Jurkat, Clone E6-1 (cell line): ENCODE measurements at places on chromosomes 6 and 20.
A peak's percentile ranks its signal among the peaks of the same experiment; 100 is the strongest.

GRCh38 chr6:89122625-89123024, 4.8 kb upstream of the SRSF12 start:
- peak; percentile 25 for DNase-seq

GRCh38 chr20:58833921-58834320, 16.8 kb downstream of the GNAS-AS1 start:
- no peak for DNase-seq

DNA sequence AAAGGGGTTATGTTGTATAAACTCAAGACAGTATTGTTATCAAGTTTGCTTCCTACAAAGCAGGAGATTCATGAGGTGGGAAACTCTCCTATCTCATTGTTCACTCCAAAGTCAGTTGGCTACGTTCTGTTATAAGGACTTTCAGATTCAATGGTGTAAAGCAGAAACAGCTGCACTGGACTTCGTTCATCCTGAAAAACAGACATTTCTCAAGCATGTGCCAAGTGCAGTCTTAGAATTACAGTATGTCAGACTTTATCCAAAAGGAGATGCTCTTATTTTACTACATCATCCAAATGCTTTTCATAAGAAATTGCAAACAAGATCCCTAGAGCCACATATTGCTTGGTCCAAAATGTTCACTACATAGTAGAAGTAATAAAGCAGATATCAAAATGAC, 14.9 kb downstream of the COL21A1 start:
- DNase-seq, result no peak

- DNase-seq, result no peak
Measured at GRCh38 chr6:32252331-32253009, 28.6 kb upstream of the NOTCH4 start.

- no peak for DNase-seq
Measured at GRCh38 chr6:100236389-100236788, 228.3 kb downstream of the SIM1 start.

- no peak for DNase-seq
Measured at GRCh38 chr6:137722749-137723272, 144.2 kb upstream of the TNFAIP3 start.

- peak; percentile 32 for DNase-seq
Measured at GRCh38 chr6:16964553-16965499, 137.0 kb upstream of the STMND1 start.

DNA sequence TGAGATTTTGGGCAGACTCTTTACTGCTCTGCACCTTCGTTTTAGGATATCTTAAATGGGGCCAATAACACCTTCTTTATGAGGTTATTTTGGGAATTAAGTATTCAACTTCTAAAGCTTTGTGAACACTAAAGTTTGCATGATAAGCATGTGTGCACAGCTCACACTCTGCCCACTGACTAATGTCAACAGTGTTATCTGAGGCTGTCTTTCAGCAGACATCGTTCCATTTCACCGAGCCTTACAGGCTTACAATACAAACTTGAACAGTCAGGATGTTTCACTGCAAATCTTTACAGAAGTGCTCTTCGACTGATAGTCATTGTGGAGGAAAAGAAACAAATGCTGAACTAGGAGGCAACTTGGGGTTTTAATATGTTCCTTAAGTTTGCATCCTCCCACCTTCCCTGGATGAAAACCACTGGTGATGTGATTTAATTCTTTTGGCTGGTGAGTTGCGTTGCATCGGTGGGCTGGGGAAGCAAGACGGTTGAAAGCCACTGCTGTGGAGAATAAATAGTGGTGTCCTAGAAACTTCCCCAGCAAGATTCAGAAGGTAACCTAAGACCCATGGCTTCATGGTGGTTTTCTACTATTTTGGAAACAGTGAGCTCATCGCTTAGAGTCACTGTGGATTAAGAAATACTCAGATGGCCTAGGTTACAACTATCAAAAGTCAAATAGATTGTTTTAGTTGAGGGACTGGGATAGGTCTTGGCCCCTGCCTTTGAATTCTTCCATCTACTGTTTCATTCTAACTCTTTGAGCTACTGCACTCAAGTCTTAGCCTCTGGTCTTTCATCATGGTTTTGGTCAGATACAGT, 167.2 kb upstream of the MAP3K7 start:
- DNase-seq, result no peak

GRCh38 chr20:44026647-44027342, 112.1 kb downstream of the TOX2 start:
- DNase-seq, result no peak

DNA sequence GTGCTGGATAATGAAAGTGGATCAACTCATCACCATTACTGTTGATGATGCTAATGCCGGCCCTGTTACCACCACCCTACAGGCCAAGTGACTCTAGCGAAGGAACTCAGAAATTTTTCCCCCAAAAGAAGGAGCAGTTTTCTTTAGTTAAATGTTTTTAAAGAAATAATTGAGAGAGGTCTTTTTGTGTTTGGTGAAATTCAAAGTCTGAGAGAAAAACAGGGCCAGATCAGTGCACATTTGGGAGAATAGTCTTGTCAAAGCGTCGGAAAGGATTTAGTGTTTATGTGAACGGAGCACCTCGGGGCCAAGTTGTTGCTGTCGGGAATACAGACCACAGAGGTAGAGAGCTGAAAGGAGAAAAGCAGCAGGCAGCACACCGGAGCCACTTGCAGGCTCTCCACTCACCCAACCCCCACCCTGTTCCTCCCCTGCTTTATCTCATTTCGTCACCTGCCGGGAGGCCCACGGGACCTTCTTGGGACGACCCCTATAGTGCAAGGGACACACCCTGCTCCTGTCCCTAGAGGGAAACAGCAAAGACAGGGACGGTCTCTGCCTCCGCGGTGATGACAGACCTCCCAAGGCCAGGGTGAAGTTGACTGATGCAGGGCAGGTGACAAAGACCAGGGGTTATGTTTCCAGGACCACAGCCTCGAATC, 6.8 kb downstream of the TFAP2B start:
- no peak for DNase-seq

GRCh38 chr20:10793766-10794165, 120.0 kb upstream of the JAG1 start:
- no peak for DNase-seq

DNA sequence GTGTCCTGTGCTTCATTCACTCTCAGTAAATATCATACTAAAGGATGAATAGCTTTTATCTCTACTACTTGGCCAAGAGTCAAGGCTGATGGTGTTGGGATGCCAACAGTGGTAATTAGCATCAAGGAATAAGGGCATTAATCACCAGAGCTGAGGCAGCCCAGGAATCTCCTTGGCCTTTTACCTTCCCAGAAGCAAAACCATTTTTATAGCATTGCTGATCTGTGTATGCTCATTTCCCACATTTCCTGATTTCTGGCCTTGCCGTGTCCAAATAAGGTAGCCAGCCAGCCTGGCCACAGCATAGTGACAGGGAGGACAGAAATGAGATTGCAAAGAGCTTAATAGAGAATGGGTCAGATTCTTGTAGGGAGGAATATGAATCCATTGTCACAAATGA, 76.7 kb upstream of the FOXO3 start:
- no peak for DNase-seq

DNA sequence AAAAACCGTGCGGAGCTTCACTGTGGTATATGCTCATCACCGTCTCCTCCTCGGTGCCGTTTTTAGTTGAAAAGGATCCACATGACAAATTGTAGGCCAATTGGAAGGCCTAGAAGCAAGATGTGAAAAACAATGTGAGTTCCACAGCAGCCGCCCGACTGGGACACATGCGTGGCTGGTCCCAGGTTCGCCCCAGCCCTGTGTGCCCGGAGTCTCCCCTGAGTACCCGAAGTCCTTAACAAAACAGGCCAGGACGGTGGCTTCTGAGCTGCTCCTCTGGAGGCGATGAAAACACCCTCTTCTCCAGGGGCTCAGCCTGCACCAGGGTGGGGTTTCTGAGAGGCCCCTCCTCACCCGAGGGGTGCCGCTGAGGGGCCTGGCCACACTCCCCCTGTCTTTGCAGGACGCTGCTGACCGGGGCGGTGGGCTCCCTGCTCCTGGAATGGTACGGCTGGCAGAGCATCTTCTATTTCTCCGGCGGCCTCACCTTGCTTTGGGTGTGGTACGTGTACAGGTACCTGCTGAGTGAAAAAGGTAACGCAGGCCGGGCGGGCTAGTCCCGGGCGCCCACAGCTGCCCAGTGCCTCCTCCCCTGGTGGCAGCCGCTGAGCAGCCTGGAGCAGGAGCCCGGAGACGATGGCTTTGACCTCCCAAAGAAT, 9.8 kb downstream of the SLC17A9 start:
- no peak for DNase-seq

DNA sequence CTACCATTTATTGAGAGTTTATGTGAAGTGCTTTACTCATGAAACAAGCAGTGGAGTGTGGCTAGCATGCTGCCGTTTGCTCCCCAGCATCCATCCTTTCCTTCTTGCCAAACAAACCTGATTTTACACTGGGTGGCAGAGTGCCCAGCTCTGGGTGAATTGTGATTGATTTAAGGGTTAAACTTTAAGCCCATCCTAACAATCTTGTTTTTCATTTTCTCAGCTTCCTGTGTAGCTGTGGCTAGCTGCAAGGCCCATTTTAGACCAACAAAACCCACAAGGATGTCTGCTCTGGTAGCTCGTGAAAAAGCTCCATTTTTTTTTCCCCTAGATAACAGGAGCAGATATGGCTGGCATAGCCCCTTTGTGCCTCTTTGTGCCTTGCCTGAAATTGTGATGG, 77.7 kb upstream of the KCNG1 start:
- DNase-seq, result no peak

DNA sequence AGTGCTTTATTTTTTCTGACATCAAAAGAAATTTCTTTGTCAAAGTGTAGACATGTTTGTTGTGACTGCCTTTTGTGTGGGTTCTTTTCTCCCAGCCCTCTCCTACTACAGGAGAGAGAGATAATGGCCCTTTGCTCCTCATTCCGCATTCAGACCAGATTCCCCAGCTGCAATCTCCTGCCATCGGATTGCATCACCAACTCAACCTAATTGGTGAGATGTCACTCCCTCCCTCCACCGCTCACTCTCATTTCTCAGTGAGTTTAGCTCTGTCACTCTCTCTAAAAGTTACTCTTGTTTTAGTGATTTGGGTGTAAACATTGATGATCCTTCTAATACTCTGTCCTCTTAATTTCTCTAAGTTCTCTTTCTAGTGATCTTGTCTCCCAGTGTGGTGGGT, 22.7 kb downstream of the UTRN start:
- no peak for DNase-seq

- DNase-seq, result no peak
Measured at GRCh38 chr6:36685926-36686667, 7.6 kb downstream of the CDKN1A start.

DNA sequence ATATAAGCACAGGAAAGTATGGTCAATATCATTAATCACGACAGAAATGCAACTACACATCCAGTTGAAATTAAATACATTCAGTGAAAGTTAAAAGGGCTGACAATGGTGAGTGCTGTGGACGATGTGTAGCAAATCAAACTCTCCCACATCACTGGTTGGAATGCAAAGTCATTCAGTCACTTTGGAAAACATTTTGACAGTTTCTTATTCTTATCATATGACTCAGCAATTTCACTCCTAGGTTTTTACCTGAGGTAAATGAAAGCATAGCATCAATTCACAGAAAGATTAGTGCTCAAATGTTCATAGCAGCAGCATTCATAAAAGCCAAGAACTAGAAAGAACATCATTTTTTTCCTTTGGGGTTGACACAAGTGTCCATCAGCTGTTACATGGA, 28.6 kb upstream of the SAMD5 start:
- no peak for DNase-seq

- no peak for DNase-seq
Measured at GRCh38 chr6:18632670-18633410, 245.7 kb downstream of the RNF144B start.

- DNase-seq, result no peak
Measured at GRCh38 chr20:3119044-3119443, 34.5 kb upstream of the AVP start.

DNA sequence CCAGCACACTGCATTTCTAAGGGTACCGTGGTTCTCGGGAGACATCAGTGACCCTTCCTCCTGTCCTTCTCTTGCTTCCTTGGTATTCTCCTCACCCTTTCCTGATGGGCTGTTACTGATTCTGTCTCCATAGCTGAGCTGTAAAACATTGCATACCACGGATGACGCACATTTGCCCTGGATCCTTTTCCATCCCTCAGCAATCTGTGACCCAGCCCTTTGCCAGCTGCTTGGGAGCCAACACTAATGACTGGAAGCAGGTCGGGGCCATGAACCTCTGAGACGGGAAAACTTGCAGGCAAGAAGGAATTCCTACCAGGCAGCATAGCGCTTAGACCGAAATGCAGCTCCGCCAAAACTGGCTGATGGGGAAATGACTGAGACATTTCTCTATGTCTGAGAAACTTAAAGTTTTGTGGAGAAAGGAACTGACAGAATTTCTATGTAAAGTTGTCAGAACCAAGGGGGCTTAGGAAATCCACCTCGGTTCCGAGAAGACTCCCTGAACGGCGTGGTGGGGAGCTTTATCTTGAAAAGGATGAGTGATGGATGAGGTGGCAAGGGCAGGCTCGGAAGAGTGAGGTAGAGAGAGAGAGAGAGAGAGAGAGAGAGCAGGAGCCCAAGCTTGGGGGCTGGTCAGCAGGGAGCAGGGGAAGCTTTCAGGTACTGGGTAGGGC, 19.2 kb downstream of the TUBB2B start:
- DNase-seq, result no peak
